ENCODE measurements at places on chromosomes 13 and 19. TPM values are rescaled to one million over a fixed set of nuclear protein-coding genes. Genes with fewer than 3 reads are reported as not detected.

GRCh38 chr13:77779552-77780272 is 82.2 kb downstream of the SLAIN1 start:
- peak; percentile 45 for DNase-seq

- DNase-seq: no peak
Measured at GRCh38 chr13:28560612-28561011, 65.7 kb upstream of the FLT1 start.

DNA sequence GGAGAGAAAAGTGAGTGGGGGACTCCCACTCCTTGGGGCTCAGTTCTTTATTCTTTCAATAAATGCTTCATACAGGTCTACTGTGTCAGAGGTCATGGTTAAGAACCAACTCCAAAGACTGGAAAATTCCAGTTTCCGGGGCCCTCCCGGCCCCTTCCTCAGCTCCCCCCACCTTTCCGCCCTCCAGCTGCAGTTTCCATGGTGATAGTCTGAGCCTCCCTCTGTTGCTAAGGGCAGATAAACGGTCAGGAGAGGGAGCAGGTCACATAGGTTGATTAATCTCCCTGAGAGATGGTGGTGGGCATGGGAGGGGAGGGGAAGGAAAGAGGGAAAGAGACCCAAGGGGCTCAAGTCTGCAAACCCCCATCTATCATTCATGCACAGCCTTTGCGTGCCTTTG is 131.5 kb upstream of the USP29 start:
- no peak for DNase-seq

Gene LHB
- total RNA-seq: 3.6 TPM

Gene TMC4
- total RNA-seq: 9.5 TPM

DNA sequence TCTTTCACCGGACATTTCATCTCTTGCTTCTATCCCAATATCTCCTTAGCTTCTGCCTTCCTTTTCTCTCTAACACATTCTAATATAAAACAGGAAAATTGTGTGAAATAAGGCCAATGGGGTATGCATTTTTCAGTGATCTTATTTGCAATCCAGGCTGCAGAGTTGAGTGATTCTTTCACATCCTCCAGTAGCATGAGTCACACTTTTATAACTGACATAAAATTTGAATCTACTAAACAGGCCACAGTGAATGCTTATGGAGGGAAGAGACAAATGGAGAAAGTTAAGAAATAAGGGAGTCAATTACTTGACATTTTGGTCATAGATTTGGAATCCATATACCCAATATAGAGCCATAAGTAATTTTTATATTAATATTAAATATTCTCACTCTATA is 1037.0 kb upstream of the SPRY2 start:
- DNase-seq: no peak

DNA sequence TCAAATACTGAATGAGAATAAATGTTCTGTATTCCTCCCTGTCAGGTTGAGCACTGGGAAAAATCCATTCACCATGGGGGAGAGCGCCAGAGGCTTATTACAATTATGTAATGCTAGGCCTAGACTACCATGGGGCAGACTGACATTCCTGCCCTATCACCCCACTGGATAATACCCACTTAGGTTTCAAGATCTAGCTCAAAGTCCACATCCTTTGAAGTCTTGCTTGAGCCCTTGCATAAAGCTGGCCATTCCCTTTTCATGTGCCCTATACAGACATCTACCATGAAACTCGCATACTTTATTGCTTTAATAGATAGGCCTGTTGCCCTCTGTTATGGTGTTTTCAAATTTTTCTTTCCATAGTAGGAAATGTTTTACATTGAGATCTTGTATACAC is 149.3 kb downstream of the RGCC start:
- no peak for DNase-seq

Gene FKRP
- 20.3 TPM for total RNA-seq

Gene CTXN1
- 42.8 TPM for total RNA-seq

- DNase-seq: peak; percentile 90
Measured at GRCh38 chr13:34349091-34349722, 531.3 kb downstream of the RFC3 start.

- no peak for DNase-seq
Measured at GRCh38 chr13:97810152-97810551, 143.3 kb upstream of the IPO5 start.

DNA sequence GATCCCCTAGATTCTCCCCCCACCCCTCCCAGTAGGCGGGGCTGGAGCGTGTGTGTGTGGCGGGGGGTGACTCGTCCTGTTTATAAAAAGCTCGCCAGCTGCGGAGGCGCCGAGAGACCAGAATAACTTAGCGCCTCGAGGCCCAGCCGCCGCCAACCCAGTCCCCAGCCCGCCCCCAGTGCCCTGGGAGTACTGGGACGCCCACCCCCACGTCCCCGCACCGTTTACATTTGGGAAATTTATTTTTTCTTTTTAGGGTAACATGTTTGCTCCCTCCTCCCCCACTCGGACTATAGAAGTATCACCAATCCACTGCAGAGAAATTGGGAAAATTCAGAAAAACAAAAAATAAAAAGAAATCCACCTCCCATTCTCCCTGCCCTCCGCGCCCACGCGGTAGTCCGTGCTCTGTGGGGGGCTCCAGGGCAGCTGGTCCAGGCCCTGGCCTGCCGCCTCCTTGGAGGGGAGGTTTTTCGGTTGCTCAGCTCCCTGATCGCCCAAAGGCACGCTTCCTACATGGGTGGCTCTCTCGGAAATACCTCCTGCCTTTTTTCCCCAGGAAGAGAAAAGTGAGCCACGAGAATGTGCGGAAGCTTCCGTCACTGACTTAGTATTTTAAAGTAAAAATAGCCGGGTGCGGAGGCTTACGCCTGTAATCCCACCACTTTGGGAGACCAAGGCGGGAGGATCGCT is 1.5 kb upstream of the RAB3A start:
- DNase-seq: no peak

GRCh38 chr13:24271601-24272451 is 37.6 kb upstream of the C1QTNF9 start:
- no peak for DNase-seq

Gene FGF9
- 0.22 TPM for total RNA-seq

DNA sequence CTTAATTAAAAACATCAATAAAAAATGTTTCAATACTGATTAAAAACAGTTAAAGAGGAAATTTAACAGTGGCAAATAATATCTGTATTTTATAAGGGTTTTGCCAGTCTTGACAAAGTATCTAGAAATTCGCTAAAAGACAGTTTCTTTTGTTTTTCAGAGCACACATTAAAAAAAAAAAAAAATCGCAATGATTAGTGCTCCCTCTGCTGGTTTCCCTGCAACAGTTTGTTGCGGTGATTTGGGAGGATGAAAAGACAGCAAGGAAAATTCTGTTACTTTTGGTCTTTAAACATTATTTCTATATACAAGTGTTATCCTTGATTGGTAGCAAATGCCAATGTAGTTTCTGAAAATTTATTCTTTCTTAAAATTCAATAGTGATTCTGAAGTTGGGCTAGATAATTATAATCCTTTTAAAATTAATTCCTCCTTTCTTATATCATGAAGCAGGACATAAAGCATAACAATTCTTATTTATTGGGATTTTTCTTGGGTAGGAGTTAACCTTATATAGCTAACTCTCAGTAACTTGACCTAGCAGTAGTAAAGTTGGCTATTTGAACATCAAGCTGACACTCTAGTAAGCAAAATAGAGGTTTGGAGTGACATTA is 23.1 kb upstream of the SPRY2 start:
- DNase-seq: no peak

DNA sequence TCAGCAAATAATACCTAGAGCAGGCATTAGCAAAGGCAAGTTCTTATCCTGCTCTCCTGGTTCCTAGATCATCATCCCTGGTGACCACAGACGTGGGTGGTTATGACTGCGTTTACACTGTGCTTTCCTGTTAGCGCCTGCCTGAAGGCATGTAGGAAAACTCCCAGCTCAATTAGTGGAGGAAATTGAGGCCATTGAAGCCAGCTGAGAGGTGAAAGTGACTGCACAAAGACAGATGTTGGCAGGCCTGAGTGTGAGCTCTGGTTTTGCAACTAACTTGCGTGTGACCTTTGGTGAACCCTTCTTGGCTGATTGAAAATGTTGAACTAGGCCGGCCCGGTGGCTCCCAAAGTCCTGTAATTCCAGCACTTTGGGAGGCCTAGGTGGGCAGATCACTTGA is 17.5 kb upstream of the NWD1 start:
- DNase-seq: no peak

Gene KIR2DL4
- total RNA-seq: not detected

- no peak for DNase-seq
Measured at GRCh38 chr13:75296641-75297040, 185.3 kb downstream of the TBC1D4 start.

DNA sequence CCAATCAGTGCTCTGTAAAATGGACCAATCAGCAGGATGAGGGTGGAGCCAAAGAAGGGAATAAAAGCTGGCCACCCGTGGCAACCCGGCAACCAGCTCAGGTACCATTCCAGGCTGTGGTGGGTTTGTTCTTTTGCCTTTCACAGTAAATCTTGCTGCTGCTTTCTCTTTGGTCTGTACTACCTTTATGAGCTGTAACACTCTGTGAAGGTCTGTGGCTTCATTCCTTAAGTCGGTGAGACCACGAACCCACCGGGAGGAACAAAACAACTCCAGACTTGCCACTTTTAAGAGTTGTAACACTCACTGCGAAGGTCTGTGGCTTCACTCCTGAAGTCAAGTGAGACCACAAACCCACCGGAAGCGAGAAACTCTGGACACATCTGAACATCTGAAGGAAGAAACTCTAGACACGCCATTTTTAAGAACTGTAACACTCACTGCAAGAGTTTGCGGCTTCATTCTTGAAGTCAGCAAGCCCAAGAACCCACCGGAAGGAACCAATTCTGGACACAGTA is 16.5 kb upstream of the SPACA6 start:
- no peak for DNase-seq

- no peak for DNase-seq
Measured at GRCh38 chr19:46196410-46197124, 33.0 kb upstream of the IGFL1 start.

Gene ZNF177
- total RNA-seq: 1.2 TPM

Gene CSNK1G2
- 85.4 TPM for total RNA-seq

DNA sequence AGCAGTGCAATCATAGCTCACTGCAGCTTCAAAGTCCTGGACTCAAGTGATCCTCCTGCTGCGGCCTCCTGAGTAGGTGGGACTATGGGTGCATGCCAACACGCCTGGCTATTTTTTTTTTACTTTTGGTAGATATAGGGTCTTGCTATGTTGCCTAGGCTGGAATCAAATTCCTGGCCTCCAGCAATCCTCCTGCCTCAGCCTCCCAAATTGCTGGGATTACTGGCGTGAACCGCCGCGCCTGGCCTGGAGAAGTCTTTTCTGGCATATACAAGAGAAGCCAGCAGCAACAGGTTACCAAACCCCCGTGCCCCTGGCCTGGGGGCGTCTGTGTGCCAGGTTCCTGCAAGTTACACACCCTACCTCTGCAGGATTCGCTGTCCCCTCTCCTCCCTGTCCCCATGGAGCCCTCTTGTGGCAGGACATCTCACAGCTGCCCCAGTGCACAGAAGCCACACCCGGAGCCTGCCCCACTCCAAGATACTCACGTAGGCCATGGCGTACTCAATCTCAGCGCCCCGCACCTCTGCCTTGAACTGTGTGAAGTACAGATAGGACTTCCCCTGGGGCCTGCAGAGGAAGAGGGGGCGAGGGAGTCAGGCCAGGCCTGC is 9.9 kb downstream of the MYDGF start:
- no peak for DNase-seq

- DNase-seq: no peak
Measured at GRCh38 chr19:49362929-49363267, 682 bp upstream of the TEAD2 start.

Gene VSTM2B
- total RNA-seq: not detected

DNA sequence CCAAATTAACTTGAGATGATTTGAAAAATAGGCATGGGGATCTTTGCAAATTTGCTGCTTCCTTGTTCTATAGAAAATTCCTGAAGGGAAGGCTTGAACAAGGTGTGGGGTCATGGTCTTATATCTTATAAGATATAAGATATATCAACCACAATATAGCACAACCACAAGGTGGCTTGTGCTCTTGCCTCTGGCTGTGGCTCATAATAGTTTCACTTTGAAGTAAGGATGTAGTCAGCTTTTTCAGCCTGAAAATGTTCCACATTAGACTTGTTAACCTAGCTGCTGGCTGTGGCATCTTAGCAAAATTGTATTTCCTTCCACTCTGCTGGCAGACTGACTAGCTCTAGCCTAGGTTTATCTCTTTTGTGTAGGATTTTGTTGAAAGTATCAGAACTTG is 169.7 kb downstream of the KLF5 start:
- no peak for DNase-seq

Gene SERP2
- total RNA-seq: 2.7 TPM

DNA sequence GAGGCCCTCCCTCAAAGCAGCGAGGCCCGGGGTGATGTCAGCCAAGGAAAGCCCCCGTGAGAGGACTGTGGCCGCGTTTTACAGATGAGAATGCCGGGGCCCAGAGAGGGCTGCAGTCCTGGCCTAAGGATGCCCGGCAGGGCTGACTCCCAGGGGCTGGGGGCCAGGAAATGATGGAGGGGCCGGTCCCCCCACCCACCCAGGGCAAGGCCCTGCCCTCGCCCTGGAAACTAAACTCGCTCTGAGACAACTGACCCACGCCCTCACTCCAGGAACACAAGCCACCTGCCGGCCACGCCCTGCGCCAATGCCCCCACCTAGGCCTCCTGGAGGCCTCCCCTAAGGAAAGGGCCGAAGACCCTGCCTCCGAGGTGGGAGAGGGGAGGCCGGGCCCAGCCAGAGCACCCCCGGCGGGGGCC is 7.2 kb downstream of the ZBTB7A start:
- DNase-seq: no peak

Gene ZNF431
- total RNA-seq: 2.9 TPM

DNA sequence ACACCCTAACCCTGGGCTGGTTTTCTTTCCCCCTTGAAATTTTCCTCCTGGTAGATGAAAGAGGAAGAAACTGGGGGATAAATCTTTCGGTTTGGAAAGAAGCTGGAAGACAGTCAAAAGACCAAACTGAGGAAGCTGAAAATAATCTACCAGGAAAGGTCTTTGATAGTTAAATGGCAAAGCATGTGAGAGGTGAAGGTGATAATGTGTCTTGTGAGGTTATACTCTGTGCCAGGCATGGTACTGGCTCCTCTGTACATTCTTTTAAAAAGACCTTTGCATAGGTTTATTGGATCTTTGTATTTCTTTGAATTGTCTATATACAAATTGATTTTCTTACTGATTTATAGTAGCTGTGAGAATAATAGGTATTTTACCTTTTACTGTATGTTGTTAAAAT is 98.6 kb downstream of the FREM2 start:
- DNase-seq: no peak

Gene ZNF428
- 36.7 TPM for total RNA-seq

Gene TMEM272
- not detected for total RNA-seq

DNA sequence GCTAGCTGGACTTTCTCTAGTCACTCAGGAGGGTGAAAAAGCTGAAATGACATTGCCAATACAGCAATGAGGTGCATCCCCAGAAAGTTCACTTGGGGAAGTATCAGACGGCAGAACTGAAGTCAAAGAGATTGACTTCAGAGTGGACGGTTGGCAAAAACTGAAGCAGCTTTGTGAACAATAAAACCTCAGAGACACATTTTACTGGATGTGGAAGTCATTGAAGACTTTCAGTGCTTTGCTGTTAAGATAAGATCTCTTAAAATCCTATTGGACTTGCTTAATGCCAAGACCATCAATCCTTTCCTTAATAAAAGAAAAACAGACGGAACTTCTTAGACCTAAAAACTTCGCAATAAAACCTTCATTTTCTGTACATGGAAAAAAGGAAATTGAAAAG is 103.7 kb downstream of the ABCC4 start:
- DNase-seq: no peak

GRCh38 chr19:46976845-46977320 is 42.8 kb upstream of the NPAS1 start:
- peak; percentile 76 for DNase-seq

Gene ZNF709
- total RNA-seq: 1.9 TPM
